ENCODE measurements at places on chromosomes 7 and 10. TPM values are rescaled to one million over a fixed set of nuclear protein-coding genes. Genes with fewer than 3 reads are reported as not detected.

DNA sequence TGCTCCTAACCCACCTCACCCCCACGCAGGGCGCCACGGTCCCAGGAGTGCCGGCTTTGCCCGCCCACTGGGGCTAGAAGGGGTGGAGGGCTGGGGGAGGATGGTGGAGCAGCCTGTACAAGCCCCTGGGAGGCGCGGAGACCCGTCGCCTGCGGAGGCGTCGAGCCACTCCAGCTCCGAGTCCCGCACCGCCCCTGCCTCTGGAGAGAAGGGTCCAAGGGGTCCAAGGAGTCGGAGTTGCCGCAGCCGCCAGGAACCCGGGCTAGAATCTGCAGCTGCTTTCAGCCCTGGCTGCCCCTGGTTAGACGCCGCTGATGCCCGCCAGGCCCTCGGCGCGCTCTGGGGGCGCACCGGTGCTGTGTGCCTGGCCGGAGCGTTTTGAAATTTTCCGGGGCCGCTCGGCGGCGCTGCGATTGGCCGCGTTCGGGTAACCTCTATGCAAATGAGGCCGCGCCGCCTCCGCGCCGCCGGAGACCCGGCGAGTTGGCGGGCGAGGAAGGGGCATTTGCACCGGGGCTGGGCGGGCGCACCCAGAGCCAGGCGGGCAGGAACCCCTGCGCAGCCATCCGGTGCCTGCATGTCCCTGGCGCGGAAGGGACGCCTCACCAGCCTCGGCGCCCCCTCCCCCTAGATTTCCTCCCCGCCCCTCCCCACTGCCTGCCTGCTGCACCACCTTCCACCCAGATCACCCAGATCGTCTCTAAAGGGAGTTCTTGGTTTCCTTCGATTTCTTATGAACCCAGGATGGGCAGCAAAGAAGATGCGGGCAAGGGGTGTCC, at the start of gene HMX2:
Gene HMX2 (plus strand): TSS at position 502 of the 779 bp plus-strand sequence. CDS start 243 bp downstream, at position 745.
- DNase-seq: no peak
- H3K27me3 ChIP-seq: peaks cover 93% of the 10 kb centered on the region
- H3K4me3 ChIP-seq: no peak within 1 kb of the TSS
- no peak within 1 kb of the TSS for H3K27ac ChIP-seq

GRCh38 chr7:131935180-131935579, 378.8 kb upstream of the PODXL start:
- no peak overlapping the region for H3K27ac ChIP-seq
- no peaks in the 10 kb centered on the region for H3K36me3 ChIP-seq
- DNase-seq: no peak
- H3K27me3 ChIP-seq: no peaks in the 10 kb centered on the region
- H3K4me3 ChIP-seq: no peak overlapping the region

DNA sequence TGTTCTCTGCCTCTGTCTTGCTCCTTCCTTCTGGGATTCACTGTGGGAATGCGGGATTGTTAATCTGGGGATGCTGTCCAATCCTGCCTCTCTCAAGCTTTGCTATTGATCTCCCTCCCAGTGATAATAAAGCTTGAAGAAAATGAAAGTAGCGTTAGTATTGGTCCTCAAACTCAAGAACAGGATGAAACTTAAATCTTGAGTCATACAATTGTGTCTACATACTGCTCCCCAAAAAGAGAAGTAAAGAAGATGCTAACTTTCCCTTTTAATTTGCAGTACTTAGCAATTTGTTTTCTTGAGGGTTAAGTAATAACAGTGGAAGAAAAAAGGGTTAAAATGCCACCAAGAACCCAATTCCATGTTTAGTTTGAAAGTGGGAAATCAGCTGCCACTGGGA, 13.6 kb downstream of the CFTR start:
- no peak overlapping the region for H3K27ac ChIP-seq
- DNase-seq: no peak
- no peaks in the 10 kb centered on the region for H3K27me3 ChIP-seq

GRCh38 chr7:144019457-144019856, 19.3 kb downstream of the OR6B1 start:
- no peaks in the 10 kb centered on the region for H3K4me1 ChIP-seq
- peak; percentile 91 for DNase-seq
- H3K27ac ChIP-seq: no peak overlapping the region
- H3K36me3 ChIP-seq: no peaks in the 10 kb centered on the region
- H3K4me3 ChIP-seq: no peak overlapping the region
- H3K27me3 ChIP-seq: peaks cover 2% of the 10 kb centered on the region

- no peaks in the 10 kb centered on the region for H3K36me3 ChIP-seq
- H3K27me3 ChIP-seq: no peaks in the 10 kb centered on the region
- H3K4me1 ChIP-seq: no peaks in the 10 kb centered on the region
- no peak for DNase-seq
- H3K27ac ChIP-seq: no peak overlapping the region
- no peak overlapping the region for H3K4me3 ChIP-seq
Measured at GRCh38 chr7:11394438-11394837, 420.8 kb downstream of the PHF14 start.

DNA sequence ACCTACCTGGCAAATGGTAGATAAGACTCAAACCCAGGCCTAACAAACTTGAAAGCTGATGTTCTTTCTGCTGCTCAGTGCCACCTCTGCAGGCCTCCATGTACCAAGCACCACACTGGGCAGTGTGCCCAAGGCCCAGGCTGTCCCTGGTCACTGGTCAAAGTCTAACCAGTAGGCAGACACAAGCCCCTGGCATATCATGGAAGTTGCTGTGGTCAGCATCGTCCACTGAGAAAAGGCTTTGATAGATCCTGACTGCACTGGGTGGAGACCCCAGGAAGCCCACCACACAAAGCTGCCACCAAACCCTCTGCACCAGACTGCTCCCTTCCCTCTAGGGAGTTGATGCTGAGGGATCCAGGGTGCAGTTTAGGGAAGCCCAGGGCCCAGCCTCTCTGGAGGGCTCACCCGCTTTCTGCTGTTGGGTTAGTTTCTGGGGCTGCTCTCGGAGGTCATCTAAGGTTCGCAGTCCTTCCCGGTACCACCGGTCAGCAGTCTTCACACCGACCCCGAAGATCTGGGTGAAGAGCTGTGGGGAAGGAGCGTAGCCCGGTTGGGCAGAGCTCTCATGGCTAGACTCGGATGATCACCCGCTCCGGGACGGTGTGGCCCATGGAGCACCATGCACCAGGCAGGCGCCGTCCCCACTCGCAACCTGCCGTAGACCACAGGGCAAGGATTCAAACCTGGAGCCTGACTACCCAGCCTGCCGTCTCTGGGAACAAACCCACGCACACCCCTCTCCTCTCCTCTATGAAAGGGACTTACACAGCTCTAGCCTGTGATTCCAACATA, 6.0 kb downstream of the POLM start:
- no peaks in the 10 kb centered on the region for H3K27me3 ChIP-seq
- no peak overlapping the region for H3K4me3 ChIP-seq
- no peak overlapping the region for H3K27ac ChIP-seq
- no peak for DNase-seq
- peaks cover 10% of the 10 kb centered on the region for H3K4me1 ChIP-seq
- H3K36me3 ChIP-seq: peaks cover 60% of the 10 kb centered on the region

DNA sequence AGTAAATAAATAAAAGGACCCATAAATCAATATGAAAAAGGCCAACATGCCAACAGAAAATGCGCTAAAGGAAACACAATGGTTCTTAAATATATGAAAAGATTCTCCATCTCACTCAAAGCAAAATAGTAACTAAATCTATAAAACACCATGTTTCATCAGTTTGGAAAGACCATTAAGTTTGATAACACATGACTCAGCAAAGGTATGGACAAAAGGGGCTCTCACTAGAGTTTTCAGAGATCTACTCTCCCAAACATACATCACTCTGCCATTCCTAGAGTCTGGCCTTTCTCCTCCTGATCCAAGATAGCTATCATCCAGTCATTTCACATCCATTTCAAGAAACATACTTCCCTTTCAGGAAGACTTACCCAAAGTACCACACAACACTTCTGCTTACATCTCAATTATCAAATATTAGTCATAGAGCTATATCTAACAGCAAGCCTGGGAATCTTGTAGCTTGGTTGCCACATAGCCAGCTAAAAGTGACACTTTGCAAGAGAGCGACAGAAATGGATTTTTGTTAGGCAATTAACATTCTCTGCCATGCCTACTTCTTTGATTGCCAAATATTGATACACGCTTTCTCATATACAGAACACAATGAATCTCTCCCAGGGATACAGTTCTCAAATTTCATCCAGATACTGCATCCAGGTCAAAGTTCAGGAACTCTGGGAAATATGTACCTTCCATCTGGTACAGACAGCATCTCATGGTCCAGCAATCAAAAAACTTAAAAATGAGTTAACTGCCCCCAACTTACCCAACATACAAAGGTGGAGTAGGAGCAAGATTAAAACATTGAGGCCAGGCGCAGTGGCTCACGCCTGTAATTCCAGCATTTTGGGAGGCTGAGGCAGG, 28.8 kb downstream of the TOMM7 start:
- no peaks in the 10 kb centered on the region for H3K27me3 ChIP-seq
- peak; percentile 16 for DNase-seq
- H3K4me3 ChIP-seq: no peak overlapping the region
- no peak overlapping the region for H3K27ac ChIP-seq

DNA sequence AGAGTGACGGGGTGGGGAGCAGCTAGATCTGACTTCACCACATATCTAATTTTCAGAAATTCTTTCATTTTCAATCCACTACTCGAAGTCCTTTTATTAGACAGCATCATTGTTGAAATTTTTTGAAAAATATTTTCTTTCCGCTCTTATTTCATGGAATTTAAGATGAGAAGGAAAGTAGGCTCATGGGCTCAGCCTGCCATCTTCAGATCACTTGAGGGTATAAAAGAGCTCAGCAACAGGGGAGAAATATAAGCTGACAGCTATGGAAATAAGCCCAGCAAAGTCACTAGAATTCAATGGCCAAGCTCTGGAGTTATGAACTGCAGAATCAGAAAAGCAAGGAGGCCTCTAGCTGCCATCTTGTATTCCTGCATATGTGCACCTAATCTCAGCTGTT, 389.1 kb downstream of the XPNPEP1 start:
- H3K4me1 ChIP-seq: no peaks in the 10 kb centered on the region
- no peak overlapping the region for H3K27ac ChIP-seq
- DNase-seq: no peak
- H3K4me3 ChIP-seq: no peak overlapping the region

DNA sequence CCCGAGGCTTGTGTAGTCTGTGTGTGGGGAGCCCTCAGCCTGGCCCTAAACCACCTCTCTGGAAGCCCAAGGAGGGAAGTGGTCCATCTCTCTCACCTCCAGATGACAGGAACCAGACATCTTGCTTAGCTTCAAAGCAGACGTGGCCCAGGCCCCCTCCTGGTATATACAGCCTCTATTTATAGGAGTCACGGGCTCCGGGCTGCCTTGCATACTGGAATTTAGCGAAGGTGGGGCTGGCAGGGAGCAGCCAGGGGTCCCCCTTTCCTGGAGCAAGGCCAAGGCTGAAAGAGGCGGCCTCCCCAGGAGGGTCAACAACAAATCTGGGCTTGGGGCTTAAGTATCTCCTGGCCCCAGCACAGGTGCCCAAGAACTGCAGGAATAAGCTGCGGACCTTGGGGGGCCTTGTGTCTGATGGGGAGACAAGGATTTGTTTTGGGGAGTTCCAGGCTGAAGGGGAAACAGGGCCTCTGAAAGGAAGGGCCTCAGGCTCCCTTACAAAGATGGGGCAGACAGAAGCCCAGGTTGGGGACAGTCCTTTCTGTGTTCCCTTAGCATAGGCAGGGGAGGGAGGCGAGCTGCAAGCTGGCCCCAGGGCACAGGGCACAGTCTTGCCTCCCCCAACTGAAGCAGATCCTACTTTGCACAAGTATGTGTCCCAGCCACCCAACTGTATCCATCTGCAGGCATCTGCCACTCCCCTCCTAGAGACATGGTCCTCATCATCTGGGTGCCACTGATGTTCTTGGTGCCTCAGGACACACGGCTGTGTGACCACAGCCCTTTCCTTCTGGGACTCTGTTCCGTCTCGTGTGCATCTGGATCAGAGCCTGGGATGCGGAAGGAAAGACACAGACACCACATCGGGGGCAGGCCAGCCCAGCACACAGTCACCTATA, 11.9 kb downstream of the ZCCHC24 start:
- no peak for DNase-seq
- H3K36me3 ChIP-seq: peaks cover 58% of the 10 kb centered on the region
- H3K4me1 ChIP-seq: peaks cover 74% of the 10 kb centered on the region
- H3K27me3 ChIP-seq: no peaks in the 10 kb centered on the region
- H3K4me3 ChIP-seq: no peak overlapping the region

DNA sequence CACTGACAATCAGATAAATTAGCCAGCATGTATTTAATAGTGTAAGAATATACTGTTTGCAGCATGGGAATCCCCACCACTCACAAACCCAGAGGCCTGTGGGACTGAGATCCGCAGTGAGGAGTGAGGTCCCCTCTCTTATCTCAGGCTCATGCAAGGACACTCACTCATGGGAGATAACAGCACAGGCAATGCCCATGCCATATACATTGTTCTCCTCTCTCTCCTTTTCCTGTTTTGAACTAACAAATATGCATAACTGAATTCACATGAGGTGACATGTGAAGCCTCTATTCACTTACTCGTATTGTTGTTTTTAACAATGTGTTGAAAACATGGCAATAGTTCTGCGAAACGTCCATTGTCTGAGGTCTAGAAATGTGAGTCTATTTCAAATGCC, 230.5 kb downstream of the ARHGAP21 start:
- no peaks in the 10 kb centered on the region for H3K27me3 ChIP-seq
- H3K36me3 ChIP-seq: peaks cover 5% of the 10 kb centered on the region
- no peak overlapping the region for H3K27ac ChIP-seq
- no peak overlapping the region for H3K4me3 ChIP-seq
- no peaks in the 10 kb centered on the region for H3K4me1 ChIP-seq

- H3K36me3 ChIP-seq: no peaks in the 10 kb centered on the region
- H3K4me1 ChIP-seq: no peaks in the 10 kb centered on the region
- no peak overlapping the region for H3K27ac ChIP-seq
- no peak overlapping the region for H3K4me3 ChIP-seq
- no peaks in the 10 kb centered on the region for H3K27me3 ChIP-seq
Measured at GRCh38 chr10:124539935-124540641, 78.5 kb downstream of the LHPP start.

- H3K36me3 ChIP-seq: no peaks in the 10 kb centered on the region
- H3K4me3 ChIP-seq: no peak overlapping the region
- no peaks in the 10 kb centered on the region for H3K4me1 ChIP-seq
- DNase-seq: no peak
Measured at GRCh38 chr10:17386021-17386420, 68.4 kb downstream of the ST8SIA6 start.

GRCh38 chr7:1787241-1787640, 117.2 kb downstream of the ELFN1 start:
- no peak overlapping the region for H3K4me3 ChIP-seq
- H3K4me1 ChIP-seq: no peaks in the 10 kb centered on the region
- no peaks in the 10 kb centered on the region for H3K36me3 ChIP-seq
- H3K27me3 ChIP-seq: peaks cover 3% of the 10 kb centered on the region

DNA sequence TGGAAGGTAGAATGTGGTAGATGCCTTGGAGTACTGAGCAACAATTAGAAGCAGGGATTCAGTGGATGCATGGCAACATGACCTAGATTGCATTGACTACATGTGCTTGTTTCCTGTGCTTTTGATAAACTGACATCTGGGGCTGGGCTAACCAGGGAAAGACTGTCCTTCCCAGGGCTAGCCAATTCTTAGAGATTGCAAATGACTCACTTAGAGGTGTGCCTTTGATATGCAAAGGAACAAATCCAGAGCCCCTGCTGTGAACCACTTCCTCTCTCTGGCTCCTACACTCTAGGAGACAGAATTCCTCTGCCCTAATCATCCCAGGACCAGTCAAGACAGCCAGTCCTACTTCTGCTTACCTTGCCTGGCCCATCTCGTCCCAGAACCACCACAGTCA, 651.5 kb downstream of the LRMDA start:
- peaks cover 2% of the 10 kb centered on the region for H3K4me1 ChIP-seq
- no peaks in the 10 kb centered on the region for H3K27me3 ChIP-seq
- H3K4me3 ChIP-seq: no peak overlapping the region
- DNase-seq: peak; percentile 29

Gene CAV2
- 217 TPM for total RNA-seq

Gene ADCYAP1R1
- not detected for total RNA-seq

Gene HOXA1
- 0.83 TPM for total RNA-seq

Gene COL13A1
- total RNA-seq: 12.2 TPM

Gene GNAI1
- total RNA-seq: 44.2 TPM

Gene EBF3
- 0.36 TPM for total RNA-seq

Gene C10orf62
- not detected for total RNA-seq

Gene TMEM168
- total RNA-seq: 22.9 TPM
